ENCODE measurements at places on chromosomes 11 and 22. TPM values are rescaled to one million over a fixed set of nuclear protein-coding genes. Genes with fewer than 3 reads are reported as not detected.

Gene PKNOX2
- total RNA-seq: 22.7 TPM

DNA sequence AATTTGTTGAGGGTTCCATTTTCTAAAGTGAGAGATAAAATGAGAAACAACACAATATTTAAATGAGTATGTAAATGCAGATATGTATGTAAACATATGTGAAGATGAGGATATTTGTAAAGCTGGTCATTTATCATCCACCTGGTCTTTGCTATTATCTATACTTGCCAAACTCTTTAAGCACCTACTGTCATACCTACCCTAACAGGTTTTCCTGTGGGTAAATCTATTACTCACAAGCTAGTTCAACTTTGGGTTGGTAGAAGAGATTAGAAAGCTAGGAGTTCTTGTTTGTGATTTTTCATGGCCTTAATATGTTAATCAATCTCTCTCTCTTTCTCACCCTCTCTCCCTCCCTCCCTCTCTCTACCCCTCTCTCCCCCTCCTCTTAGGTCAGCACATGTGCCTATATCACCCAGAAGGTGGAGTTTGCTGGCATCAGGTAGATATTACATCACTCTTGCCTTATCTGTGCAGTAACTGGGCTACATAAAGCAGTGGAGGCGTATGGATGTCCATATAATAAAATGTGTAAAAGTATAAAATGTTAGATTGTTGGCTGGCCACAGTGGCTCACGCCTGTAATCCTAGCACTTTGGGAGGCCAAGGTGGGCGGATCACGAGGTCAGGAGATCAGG, 14.7 kb downstream of the DEPDC5 start:
- no peak for DNase-seq

Gene KDM4E
- total RNA-seq: not detected

DNA sequence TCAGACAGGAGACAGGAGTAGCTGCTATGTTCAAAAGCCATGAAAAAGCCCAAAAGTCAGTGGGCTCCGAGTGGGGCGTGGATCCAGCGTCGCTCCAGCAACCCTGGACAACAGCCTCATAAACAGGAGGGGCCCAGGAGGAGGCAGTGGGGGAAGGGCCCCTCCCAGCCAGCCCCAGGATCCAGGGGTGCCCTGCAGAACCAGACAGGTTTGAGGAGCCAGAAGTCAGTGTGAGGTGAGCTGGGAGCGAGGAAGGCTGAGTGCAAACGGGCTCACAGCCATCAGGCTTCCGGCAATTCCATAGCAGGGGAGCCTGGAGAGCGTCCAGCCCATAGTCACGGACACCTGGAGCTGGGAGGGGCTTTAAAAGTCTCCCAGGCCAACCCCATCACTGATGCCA, 217.7 kb downstream of the MN1 start:
- no peak for DNase-seq

DNA sequence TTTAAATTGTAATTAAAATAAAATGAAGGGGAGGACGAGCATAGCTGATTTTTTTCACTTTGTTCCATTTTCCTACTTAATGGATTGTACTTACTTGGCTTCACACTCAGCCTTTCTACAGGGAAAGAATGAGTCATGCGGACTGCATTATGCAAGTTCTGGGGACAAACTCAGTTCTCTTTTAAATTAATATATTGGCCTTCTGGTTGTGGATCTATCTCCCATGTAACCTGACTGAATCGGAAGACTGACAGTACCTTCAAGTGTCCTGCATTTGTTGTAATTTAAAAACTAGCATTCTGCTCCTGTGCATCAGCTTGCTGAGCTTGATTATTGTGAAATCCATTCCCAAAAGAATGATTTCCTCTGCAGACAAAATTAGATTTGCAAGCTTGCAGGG, 12.2 kb downstream of the OR8D1 start:
- no peak for DNase-seq

- DNase-seq: no peak
Measured at GRCh38 chr11:126405906-126406305, 50.4 kb downstream of the ST3GAL4 start.

DNA sequence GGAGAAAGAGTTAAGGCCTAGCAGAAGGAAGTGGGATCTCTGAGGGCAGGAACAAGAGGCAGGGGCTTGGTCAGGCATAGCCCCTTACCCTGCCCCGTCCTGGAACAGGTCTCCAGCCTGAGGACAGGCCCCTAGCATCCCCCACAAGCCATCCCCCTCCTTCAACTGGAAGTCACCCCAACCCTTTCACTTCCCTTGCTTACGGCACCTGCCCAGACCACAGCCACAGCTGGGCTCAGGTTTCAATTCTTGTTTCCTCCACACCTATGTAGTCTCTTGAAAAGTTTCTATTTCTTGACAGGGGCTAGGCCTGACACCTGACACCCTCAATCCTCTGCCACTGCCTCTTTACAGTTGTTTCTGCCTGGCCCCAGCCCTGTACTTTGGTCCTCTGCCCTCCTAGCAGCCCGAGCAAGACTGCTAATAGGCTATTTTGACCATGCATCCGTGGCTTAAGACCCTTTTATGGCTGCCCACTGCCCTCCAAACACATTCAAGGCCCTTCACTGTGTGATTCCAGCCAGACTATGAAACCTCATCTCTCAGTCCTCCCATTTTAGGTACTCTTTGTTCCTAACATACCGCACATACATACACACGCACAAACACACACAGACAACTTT, 10.9 kb upstream of the FCHSD2 start:
- DNase-seq: no peak

Gene C22orf42
- total RNA-seq: not detected

- no peak for DNase-seq
Measured at GRCh38 chr11:134157451-134157850, 66.3 kb downstream of the NCAPD3 start.

DNA sequence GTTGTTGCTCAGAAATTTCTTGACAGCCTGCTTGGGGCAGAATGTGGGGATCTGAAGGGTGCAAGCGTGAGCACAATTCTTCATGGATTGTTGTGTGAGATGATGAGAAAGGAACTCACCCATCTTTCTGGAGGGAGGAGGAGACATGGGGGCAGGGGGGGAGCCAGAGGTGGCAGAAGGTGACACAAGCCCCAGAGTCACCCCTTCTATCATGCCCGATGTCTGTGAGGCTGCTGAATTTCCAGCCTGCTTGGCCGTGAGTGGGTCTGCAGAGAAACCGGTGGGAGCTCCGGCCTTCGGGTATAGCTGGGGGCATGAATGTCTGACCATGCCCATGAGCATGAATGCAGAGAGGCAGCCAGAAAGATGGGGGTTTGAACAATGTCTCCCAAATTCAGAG, 870.7 kb downstream of the TBC1D22A start:
- no peak for DNase-seq

DNA sequence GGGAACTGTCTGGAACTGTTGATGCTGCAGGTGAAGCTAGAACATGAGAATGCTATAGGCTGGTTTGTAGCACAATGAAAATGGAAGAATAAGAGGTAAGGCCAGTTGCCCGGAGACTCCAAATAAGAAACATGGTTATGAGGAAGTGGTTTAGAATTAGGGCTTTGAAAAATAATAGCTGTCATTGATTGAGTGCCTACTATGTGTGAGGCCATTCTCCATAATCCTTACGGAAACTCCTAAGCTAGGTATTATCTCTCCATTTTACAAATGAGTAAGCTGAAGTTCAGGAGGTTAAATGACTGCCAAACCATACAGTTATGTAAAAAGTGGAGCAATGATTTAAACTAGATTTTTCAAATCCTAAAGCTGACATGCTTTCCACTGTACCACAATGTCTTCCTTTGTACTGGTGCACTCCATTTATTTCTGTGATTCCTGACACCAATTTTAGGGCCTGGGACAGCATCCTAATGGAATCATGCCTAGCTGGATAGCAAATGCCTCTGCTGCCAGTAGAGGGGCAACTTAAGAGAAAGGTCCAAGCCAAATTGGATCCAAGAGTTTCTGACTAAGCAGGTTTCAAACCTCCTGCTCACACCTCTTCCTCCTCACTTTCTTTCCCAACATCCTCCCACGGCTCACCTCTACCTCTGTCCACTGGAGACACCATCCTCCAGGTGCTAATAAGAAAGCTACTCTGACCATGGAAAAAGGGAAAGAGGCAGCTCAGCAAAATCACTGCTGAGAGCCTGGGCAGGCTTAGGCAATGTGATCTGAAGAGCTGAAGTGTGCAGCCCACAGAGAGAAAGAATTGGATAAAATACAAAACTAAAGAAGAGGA, 46.9 kb upstream of the PICALM start:
- DNase-seq: no peak

Gene MRGPRX3
- total RNA-seq: not detected

Gene FGF19
- total RNA-seq: not detected

- DNase-seq: no peak
Measured at GRCh38 chr11:2175659-2176058, 4.0 kb upstream of the TH start.

Gene VSTM5
- total RNA-seq: not detected

All from psoas muscle (tissue), 8 donors.